Stimulated activated CD4-positive, alpha-beta T cell treated with anti-CD3 and anti-CD28 coated beads, TNF-alpha, amount 100 ng/mL, for 48 hours (primary cell): ENCODE measurements at places on chromosomes 4 and X.

DNA sequence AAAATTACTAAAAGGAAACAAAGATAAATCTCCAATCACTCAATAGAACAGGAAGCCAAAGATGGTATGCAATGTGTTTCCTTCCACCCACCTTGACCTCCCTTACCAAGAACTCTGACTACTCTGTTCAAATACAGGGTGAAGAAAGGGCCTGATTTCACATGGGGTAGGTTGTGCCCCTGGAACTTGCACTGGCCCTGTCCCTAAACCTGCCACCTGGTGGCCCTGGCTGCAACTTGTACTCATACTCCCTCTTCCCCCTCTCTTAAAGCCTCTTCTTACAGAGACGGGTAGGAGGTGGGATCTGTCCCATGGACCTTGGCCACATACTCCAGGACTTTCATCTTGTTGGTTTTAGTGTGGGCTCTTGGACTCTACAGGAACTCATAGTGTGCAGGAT is 17.3 kb upstream of the TMEM185A start:
- no peak for DNase-seq

GRCh38 chrX:23012636-23013035 is 12.9 kb downstream of the DDX53 start:
- no peak for DNase-seq

GRCh38 chr4:168907119-168907698 is 102.8 kb downstream of the CBR4 start:
- no peak for DNase-seq

DNA sequence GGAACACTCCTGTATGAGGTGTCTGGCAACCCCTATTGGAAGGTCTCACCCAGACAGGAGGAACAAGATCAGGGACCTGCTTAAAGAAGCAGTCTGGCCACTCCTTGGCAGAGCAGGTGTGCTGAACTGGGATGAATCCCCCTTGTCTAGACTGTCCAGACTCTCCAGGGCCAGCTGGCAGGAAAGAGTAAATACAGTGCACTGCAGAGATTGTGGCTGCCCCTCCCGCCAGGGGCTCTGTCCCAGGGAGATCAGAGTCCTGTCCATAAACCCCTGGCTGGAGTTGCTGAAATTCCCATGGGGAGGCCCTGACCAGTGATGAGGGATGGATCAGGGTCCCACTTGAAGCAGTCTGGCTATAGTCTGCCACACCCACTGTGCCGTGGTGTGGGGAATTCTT is 17.7 kb downstream of the STPG2 start:
- no peak for DNase-seq

DNA sequence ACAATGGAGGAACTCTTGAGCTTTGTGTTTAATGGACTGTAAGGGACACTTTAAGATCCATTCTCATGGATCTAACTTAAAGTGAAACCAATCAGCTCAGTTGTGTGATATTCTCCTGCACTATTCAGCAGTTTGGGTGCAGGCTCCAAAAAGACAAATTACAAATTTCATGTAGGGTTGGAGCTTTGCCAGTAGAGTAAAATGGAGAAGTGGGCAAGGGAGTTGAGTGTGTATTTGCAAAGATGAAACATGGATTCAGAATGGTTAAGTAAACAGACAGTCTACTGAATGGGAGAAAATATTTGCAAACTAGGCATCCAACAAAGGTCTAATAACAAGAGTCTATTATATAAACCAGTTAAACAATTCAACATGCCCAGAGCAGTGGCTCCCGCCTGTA is 21.2 kb upstream of the MID2 start:
- no peak for DNase-seq

- no peak for DNase-seq
These were observed 67.6 kb upstream of the TLL1 start for GRCh38 chr4:165805406-165805805.

- no peak for DNase-seq
These were observed 200.7 kb upstream of the NPY2R start for GRCh38 chr4:155007660-155008176.

- DNase-seq: no peak
These were observed 43.1 kb upstream of the CYP2U1 start for GRCh38 chr4:107888237-107888636.

- no peak for DNase-seq
These were observed 257.7 kb downstream of the THOC2 start for GRCh38 chrX:123475068-123475724.

GRCh38 chr4:140172960-140173359 is 19.0 kb upstream of the MAML3 start:
- DNase-seq: no peak

DNA sequence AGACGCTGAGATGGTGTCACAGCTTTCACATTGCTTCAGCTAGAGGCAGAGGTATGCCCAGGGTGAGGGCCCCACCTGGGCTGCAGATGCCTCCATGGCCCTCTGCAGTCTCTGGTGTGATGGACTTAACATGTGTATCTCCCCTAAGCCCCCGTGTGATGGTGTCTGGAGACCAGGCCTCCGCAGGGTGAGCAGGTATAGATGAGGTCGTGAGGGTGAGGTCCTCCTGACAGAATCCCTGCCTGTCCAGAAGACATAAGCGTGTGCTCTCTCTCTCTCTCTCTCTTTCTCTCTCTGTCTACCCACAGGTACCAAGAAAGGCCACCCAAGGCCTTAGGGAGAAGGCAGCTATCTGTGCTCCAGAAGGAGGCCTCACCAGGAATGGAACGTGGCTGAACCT is 50.9 kb downstream of the CPZ start:
- DNase-seq: no peak

- DNase-seq: no peak
These were observed 3.3 kb downstream of the ING2 start for GRCh38 chr4:183507925-183508696.

GRCh38 chr4:52659722-52660261 is 691 bp upstream of the USP46 start:
- no peak for DNase-seq

GRCh38 chrX:16975233-16975632 is 28.8 kb downstream of the REPS2 start:
- DNase-seq: no peak

GRCh38 chrX:66504481-66504880 is 134.4 kb downstream of the EDA2R start:
- no peak for DNase-seq

DNA sequence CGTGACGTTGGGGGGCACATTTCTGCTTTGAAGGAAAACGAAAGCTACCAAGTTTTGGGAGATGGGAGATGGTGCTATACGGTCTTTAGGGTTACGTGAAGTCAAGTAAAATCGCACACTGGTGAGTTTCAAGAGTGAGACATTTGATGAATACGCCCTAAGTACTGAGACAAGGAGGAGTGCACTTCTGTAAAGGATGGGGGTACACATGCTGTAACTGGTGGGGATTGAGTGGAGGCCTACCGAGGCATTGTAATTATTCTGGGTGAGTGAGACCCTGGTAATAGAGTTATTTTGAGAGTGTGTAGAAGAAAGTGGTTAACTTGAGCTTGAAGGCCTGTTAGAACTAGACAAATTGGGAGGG is 536 bp downstream of the SH3BGRL start:
- no peak for DNase-seq

GRCh38 chr4:94171616-94172015 is 36.0 kb upstream of the SMARCAD1 start:
- DNase-seq: no peak

DNA sequence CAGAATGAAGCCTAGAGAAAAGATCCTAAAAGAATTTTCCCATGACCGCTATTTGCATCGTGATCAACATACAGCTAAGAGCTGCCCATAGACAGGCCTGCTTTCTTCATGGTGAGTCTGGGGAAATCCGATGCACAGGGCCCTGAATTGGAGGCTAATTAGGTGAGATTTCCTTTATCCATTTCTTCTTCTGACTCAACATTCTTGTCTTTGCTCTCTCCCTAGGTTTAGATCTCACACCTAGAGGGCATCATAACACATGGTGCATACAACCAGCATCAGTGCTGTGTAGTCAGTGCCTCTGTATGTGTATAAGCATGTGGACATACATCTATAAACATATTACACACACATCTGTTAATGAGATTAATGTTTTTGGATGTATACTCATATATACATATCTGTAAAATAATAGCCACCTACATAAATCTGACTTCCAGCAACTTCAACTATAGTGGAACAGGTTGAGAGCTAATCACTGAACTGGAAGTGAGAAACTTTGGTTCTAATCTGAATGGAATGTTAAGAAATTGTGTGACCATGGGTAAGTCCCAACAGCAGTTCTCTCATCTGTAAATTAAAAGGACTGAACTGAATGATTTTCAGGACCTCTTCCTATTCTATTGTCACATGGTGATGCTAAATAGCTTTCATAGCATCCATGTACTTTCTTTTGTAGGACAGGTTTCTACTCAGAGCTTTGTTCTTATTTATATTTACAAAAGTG is 17.5 kb downstream of the GATB start:
- DNase-seq: no peak

DNA sequence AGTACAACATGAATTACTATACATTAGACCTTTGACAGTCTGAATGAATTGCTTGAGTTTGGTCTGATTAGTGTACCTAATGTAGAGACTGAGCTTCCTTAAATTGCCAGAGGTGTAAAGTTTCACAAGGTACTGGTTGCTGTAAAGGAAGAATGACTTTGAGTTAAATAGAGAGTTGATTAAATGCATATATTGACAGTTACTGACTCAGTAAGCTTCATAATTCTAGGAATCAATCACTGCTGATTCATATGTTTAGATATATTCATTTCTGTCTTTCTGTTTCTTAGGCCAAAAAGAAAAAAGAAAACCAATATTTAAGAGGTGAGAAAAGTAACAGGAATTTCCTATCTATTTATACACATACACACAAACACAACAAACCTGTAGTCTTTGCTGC is 16.2 kb upstream of the ART3 start:
- no peak for DNase-seq

DNA sequence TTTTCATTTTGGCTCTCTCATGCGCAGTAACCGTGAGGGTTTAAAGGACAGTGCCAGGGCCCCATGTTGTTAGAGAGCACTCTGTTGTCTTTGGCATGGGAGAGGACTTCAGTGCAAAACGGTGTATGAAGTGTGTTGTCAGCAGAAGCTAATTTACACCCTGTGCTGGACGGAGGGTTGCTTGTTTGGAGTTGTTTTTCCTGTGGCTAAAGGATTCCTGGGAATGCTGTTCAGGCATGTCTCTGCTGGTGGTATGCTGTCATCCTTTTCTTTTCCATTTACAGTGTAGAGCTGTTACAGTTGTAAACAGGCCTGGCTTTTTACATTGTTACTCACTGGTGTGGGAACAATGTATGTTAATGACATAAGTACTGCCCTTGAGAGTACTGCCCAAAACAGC is 206.3 kb downstream of the CBR4 start:
- no peak for DNase-seq

- DNase-seq: no peak
These were observed 63.3 kb upstream of the CCDC160 start for GRCh38 chrX:134173541-134174272.

DNA sequence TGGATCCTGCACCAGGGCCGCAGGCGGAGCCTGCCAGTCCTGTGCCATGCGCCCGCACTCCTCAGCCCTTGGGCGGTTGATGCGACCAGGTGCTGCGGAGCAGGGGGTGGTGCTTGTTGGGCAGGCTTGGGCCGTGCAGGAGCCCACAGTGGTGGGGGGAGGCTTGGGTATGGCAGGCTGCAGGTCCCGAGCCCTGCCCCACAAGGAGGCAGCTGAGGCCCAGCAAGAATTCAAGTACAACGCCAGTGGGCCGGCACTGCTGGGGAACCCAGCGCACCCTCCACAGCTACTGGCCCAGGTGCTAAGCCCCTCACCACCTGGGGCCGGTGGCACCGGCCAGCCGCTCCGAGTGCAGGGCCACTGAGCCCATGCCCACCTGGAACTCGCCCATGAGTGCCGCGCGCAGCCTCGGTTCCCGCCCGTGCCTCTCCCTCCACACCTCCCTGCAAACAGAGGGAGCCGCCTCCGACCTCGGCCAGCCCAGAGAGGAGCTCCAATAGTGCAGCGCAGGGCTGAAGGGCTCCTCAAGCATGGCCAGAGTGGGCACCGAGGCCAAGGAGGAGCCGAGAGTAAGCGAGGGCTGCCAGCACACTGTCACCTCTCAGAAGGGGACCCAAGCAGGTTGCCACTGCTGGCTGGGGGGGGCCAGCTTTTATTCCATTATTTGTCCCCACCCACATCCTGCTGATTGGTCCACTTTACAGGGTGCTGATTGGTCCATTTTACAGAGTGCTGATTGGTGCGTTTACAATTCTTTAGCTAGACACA is 339.0 kb upstream of the KLF3 start:
- no peak for DNase-seq

GRCh38 chrX:75301060-75301459 is 27.2 kb downstream of the UPRT start:
- DNase-seq: no peak

- no peak for DNase-seq
These were observed 150.1 kb downstream of the KLF8 start for GRCh38 chrX:56382278-56382677.
